Activated T-cell treated with anti-CD3 and anti-CD28 coated beads for 24 hours (primary cell): ENCODE measurements at places on chromosomes 11 and 22.

- no peak for DNase-seq
Measured at GRCh38 chr11:69167916-69168691, 12.4 kb downstream of the SMIM38 start.

DNA sequence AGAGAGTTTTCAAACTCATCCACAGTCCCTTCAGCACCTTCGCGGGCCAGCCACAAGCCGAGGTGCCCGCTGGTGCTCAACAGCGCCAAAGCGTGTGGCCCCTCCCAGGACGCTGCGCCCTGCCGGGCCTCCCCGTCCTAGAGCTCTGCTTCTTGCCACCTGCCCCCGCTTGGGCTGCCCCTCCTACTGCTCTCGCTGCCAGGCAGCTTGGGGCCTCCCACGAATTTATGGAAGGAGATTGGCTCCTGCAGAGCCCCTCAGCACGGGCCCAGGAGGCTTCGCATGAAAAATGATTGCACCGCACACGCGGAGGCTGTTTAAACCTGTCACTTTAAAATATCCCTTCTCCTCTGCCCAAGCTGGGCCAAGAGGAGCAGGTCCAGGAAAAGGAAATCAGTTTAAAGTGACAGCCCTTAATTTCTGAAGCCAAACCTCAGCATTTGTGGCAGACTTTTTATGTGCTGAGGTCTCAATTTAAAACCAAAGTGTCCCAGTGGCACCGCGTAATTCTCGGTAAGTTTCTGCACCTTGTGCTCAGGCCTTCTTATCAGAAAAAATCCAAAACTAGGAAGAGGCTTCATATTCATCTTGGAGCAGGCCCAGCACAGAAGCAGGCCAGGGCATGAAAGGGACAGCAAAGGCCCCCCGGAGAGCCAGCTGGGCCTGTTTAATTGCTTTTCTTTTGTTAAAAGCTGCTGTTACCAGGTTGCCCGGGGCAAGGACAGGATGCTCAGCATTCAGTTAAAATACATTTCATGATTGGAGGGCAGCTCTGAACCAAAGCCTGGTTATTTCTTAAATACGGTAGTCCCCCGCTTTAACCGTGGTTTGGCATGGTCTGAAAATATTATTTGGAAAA lies 303.6 kb downstream of the OPCML start:
- DNase-seq: no peak

DNA sequence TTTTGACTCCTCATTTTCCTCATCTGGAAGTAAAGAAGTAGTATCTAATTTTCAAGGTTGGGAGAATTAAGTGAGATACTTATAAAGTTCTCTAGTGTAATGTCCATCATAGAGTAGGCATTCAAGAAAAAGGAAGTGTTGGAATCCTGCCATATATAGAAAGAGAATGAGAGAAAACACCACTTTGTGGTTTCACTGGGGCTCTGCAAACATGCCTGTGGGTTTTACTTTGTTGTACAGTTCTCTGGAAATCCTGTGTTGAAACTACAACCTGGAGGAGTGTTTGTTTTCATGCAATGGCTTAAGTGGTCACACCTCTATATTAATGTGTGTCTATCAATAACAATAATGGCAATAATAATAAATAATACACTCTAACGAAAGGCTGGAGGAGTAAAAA lies 741.7 kb downstream of the NELL1 start:
- DNase-seq: no peak

DNA sequence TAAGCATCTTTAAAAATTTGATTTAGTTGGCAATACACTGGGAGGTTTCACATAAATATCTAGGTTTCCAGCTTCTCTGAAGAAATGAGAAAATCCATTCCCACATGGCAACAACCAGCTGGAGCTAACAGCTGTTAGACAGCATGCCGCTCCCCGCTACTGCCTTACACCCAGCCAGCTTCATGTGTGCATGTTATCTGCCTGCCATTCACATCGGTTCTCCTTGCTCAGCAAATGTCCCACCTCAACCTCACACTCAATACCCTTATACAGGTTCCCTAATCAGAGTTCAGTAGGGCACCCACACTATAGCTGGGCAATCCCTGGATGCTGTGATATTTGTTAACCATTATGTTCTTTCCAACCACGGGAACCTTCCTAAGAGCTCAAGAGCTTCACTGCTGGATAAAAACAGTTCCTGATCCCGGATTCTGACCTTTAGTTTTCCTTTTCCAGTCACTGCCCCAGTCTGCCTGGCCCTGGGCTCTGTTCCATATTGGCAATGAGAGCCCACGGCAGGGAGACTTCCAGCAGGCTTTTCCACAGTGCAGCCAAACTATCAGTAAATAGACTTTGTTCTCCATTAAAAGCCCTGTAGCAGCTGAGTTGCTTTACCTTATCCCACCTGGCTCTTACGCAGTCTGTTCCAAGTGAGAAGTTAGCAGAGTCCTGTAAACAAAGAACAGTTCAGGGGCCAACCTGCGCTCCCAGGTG lies 8.6 kb downstream of the RPUSD4 start:
- no peak for DNase-seq

- no peak for DNase-seq
Measured at GRCh38 chr11:77208535-77208934, 80.5 kb downstream of the MYO7A start.
